ENCODE measurements at places on chromosomes 1 and 21.

DNA sequence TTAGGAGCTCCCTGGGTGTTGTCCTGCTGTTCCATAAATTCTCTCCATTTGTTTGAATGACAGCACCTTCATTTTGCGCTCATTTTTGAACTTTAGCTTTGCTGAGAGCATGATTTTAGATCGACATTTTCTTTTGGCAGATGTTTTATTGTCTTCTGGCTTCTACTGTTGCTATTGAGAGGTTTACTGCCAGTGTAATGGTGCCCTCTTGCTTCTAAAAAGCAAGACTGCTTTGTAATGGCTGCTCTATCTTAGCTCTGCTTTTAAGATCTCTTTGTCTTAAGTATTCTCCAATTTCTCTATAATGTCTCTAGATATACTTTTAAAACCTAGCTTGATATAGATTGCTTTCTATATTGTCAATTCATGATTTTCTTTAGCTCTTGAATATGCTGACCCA, 27.8 kb downstream of the THEM4 start:
- DNase-seq = no peak

DNA sequence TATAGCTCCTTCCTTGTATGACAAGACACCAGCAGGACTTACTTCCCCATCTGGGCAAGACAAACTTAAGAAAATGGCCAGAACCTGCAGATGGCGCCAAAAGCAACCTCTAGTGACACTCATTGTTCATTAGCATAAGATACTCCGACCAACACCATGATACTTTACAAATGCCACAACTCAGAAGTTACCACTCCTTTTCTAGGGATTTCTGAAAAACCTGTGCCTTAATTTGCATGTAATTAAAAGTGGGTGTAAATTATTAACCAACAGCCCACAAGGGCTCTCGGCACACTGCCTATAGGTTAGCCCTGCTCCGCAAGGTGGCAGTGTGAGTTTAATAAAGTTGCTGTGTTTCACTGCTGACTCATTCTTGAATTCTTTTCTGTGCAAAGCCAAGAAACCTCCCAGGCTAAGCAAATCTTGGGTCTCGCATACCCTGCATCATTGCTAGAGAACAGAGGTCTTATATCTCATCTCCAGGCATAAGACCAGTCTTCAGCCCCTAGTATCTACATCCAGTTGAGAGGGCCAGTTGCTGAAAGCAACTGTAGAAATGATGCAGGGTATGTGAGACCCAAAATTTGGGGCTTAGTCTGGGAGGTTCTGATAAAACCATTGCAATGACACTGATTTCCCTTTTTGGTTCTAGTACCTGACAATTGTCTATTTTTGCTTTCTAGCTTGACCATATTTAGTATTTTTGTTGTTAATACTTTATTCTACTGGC, 86.4 kb downstream of the FAF1 start:
- peak; percentile 44 for DNase-seq

- no peak for DNase-seq
These were observed 771 bp upstream of the NTNG1 start for GRCh38 chr1:107139833-107140702.

- no peak for DNase-seq
These were observed 81.6 kb downstream of the ADSS2 start for GRCh38 chr1:244370060-244370637.

- DNase-seq = no peak
These were observed 20.6 kb upstream of the BCAR3 start for GRCh38 chr1:93702111-93702827.

DNA sequence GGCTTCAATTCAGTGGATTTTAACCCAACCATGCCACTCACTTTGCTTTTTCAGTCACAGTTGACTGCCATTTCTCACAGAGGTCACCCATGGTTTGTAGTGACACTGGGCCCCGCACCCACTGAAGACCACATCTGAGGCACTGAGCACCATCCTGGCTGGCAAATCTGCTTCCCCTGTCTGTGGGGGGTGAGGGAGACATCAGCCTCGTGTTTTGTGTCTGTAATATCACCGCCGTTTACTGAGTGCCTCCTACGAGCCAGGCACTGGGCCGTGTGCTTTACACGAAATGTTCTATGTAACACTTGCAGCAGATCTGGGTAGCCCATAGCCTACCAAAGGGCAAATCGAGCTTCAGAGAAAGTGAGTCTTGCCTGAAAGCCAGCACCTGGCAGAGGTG, 161.8 kb downstream of the PGBD5 start:
- DNase-seq = no peak

- no peak for DNase-seq
These were observed 925.9 kb downstream of the LTN1 start for GRCh38 chr21:28066596-28067387.

DNA sequence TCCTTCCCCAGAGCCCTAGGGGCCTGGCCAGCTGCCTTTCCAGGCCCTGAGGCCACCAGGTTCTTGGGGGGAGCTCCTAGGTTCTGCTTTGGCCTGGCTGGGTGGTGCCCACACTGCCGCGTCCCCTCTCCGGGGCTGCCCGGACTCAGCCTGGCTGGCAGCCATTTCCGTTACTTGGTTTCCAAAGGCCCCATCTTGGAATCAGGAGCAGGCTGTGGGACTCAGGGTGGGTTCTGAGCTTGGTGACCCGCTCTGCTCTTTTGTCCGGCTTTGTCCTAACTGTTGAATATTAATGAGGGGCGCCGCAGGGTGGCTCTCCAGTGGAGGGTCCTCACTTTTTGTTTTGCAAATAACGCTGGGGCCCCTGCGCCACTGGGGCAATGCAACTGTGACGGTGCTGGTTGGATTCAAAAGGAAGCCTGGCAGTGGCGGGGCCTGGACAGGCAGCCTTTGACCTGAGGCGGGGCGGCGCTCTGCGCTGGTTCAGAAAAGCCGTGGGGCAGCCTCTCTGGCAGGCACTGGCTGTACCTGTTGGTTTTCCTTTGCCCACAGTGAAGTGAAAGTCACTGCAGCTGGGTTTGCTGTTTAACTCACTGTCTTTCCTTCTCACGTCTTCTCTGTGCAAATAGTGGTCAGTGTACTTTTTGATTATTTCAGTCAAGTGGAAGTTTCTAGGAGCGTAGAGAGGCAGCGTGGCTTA, 20.2 kb downstream of the SKI start:
- no peak for DNase-seq

- DNase-seq = no peak
These were observed 35.8 kb upstream of the JAK1 start for GRCh38 chr1:65002156-65002507.

DNA sequence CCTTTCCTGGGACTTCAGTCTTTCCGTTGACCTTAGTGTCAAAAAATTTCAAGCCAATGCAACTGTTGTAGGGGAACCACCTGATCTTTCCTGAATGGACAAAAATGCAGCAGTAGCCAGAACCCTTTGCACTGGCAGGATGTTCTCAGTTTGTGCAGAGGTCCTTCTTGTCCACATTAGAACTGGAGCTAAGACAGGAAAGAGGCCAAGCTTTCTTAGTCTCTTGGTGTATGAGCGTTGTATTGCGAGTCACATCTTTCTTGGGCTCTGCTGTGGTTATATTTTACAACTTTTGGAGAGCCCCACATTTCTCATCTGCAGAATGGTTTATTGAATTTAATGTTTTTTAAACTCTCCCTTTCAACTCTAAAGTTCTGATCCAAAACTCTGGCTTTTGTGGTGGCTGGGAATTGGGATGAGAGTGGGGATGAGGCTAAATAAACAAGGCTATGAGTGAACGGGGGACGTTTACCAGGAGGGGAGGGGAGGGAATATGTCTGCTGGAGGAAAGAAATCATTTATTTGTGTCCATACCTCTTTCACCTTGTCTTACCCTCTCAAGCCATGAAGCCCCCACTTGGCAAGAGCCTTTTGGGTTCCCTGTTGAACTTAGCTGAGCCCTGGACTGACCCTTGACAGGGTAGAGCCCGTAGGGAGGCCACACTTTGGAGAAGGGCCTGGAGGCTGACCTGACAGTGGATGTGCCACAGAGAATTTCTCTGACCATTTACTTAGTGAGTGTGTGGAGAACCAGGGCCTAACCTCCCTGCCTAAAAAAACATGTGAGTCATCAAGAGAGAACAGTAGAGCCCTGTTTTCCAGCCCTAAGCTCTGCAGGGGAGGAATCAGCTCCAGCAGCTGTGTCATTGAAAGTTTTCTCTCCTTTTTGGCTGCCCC, 586 bp downstream of the CHI3L2 start:
- DNase-seq = no peak

DNA sequence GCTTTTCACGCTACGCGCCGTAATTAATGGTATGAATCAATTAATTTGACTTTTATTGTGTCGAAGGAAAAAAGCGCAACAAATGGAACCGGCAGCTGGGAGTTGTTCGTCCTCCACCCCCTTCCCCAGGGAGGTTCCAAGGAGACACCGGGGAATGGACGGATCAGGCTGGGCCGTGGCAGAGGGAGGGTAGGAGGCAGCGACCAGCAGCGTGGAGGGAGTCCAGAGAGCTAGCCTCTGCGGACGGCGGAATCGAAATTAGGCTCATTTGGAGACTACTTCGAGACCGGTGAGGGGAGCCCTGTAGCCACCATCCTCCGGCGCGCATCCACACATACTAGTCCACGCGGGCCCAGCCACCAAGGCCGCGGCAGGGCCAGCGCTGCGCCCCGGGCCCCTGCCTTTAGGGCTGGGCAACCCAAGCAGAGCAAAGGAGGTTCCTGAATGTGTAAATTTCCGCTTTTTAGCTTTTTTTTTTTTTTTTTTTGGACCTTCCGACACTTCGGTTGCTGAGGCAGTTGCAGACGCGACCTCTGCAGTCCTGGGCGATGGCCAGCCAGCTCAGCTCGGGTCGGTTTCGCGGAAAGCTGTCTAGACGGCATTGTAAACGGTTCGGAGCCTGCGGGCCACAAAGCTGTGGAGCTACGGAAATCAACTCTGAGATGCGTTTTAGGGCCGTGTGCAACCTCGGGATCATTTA, 2.2 kb upstream of the FOXD3 start:
- DNase-seq = no peak

- DNase-seq = no peak
These were observed 46.9 kb upstream of the NADK start for GRCh38 chr1:1825217-1825616.

DNA sequence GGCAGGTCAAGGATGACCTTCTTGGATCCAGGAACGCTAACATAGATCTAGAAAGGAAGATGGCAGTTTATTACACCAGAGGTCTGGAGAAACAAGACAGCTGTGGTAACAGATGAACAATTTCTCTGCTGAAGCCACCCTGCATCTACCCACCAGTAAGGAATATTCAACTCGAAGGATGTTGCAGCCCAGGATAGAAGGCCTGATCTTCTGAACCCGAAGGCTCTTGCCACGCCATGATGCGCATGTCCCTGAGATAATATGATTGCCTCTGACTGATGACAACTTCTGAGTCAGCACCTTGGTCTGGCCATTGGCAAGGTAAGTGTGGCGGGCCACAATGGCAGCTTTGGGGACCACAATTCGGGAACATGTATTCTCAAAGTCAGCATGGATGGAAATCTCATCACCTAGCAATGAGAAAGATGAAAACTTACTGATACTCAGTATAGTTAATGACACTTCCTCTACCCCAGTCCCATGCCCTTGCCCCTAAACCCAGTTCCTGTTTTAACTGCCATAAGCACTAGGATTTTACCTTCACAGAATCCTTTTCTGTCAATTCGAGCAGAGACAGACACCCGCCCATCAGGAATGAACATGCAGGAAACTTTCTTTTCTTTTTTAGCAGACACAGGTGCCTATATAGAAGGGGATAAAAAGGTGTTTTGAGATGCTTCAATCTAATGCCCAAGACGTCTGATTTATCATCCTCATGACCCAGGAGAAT, 1.8 kb downstream of the TXNIP start:
- DNase-seq = no peak

DNA sequence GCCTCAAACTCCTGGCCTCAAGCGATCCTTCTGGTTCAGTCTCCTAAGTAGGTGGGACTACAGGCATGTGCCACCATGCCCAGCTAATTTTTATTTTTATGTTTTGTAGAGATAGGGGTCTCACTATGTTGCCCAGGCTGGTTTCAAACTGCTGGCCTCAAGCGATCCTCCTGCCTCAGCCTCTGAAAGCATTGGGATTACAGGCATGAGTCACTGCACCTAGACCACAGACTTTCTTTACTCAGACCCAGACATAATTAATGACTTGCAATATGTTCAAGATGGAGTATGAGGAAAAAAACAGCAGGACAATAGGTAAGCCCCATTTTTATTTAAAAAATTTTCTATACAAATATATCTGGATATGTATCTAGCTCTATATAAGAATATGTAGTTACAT, 13.2 kb downstream of the KANK4 start:
- no peak for DNase-seq

DNA sequence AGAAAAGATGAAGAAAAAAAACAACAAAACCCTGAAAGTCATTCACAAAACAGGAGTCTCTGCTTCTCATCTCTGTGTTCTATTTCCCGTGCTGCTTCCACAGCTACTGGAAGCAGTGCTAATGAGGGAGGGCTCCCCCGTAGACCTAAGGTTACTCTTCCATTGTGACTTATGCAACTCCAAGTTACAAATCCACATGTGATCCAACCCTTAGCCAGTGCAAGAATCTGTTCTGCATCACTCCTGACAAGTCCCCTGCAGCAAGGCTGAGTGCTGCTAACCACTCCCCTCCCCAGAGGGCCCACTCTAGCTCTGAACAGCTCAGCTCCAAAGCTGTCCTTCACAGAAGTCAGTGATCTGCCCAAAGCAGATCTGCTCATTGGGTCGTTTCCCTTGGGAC, 10.3 kb downstream of the DNALI1 start:
- no peak for DNase-seq

- no peak for DNase-seq
These were observed 43.5 kb downstream of the TCEANC2 start for GRCh38 chr1:54096877-54097240.

- DNase-seq = no peak
These were observed 4.4 kb upstream of the BARHL2 start for GRCh38 chr1:90721210-90722194.

GRCh38 chr1:43564551-43565348, 34.1 kb downstream of the PTPRF start:
- DNase-seq = no peak

- no peak for DNase-seq
These were observed 20.3 kb upstream of the KAZN start for GRCh38 chr1:14578156-14578555.

DNA sequence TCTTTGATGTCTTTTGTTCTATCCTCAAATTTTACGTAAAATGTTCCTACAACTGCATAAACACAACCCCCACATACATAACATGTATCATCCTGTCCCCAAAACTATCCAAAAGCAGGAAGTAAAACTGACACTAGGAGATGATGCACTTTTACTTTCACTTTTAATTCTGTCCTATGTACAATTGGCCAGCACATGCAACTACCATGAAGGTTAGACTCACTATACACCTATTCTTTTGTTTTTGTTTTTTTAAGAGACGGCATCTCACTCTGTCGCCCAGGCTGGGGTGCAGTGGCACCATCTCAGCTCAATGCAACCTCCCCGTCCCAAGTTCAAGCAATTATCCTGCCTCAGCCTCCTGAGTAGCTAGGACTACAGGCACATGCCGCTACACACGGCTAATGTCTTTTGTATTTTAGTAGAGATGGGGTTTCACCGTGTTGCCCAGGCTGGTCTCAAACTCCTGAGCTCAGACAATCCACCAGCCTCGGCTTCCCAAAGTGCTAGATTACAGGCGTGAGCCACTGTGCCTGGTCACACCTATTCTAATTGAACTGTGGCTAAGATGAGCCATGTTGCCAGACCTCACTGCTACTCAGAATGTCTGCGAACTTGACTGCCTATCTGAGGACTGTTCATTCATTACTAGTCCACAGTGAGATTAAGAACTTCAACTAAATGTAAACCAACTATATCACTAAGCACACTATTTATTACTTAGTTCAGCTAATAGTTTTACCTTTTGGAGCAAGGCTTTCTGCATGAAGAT, 48.0 kb downstream of the TOR3A start:
- no peak for DNase-seq
